Naive B cell (primary cell): ENCODE measurements at places on chromosomes 12 and 14. TPM values are rescaled to one million over a fixed set of nuclear protein-coding genes. Genes with fewer than 3 reads are reported as not detected.

Gene GYS2
- polyA plus RNA-seq = not detected

Gene INHBE
- not detected for polyA plus RNA-seq

Gene POTEG
- not detected for polyA plus RNA-seq

Gene SCNN1A
- polyA plus RNA-seq = not detected

Gene RNASE9
- polyA plus RNA-seq = not detected

Gene CCDC197
- polyA plus RNA-seq = not detected

Gene AHNAK2
- 0.73 TPM for polyA plus RNA-seq

DNA sequence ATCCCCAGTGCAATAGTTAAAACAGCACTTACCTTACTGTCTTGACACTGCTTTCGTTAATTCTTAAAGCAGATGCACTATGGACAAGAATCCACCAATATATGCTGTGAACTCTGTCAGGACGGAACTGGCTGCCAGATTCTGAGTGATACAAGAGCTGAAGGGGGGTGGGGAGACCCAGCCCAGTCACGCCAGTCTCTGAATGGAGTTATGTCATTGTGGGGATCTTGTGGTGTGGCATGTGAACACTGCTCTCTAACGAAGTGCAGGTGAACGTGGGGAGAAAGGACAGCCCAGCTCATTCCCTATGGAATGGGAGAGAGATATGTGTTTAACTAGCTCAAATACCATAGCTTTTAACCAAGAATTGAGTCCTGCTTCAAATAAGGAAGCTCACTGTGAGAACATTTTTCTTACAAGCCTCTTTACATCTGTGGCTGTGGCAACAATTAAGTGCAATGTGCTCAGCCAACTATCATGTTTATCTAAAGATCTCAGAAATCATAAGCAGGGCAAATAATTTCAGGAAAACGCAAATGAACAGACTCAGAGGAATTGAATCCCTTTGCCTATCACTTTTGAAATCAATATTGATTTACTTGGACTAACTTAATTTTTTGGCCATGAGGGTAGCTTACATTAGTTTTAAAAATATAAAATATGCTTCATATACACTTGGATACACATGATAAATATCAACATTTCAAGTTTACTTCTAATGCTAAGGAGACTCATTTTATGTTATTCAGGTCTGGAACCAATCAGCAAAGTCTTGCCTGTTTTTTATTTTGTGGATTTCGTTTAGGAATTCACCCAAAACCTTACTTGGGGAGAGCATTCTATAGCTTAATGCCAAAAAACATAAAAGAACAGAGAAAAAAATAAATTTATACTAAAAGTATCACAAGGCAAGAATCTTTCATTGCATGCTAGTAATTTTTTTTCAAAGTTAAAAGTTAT, at the start of gene LUM:
LUM (minus strand) TSS at position 129 of the 960 bp plus-strand sequence. CDS start 2,515 bp downstream, outside the sequence.
- no peaks in the 10 kb centered on the region for H3K36me3 ChIP-seq
- no peaks in the 10 kb centered on the region for H3K27me3 ChIP-seq
- H3K4me1 ChIP-seq = no peaks in the 10 kb centered on the region

- peaks cover 21% of the 10 kb centered on the region for H3K27me3 ChIP-seq
- H3K27ac ChIP-seq = no peak overlapping the region
- H3K4me3 ChIP-seq = no peak overlapping the region
- peaks cover 7% of the 10 kb centered on the region for H3K36me3 ChIP-seq
- DNase-seq = no peak
- H3K4me1 ChIP-seq = no peaks in the 10 kb centered on the region
Measured at GRCh38 chr12:108193917-108194316, 64.8 kb downstream of the WSCD2 start.

Gene MORN3
- polyA plus RNA-seq = 0.72 TPM

DNA sequence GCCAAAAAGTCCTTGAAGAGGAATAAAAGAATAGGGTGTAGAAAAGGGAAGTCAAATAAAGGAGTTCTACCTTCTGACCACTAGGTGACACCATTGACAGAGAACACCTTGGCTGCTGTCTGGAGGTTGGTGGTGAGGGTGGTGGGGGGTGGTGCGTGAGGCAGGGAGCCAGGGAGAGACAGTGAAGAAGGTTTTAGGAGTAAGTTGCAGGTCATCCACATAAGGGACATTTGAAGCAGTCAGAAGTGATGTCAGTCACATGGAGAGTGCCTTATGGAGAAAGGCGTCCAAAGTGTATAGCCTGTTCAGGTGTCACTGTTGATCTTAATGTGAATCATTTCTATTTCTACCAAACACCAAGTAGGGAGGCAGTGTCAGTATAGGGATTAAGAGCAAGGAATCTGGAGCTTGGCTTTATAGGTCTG, 279.3 kb upstream of the DDHD1 start:
- no peaks in the 10 kb centered on the region for H3K4me1 ChIP-seq
- H3K36me3 ChIP-seq = no peaks in the 10 kb centered on the region
- no peak overlapping the region for H3K4me3 ChIP-seq

Gene SLC5A8
- polyA plus RNA-seq = not detected

Gene DHH
- polyA plus RNA-seq = not detected

DNA sequence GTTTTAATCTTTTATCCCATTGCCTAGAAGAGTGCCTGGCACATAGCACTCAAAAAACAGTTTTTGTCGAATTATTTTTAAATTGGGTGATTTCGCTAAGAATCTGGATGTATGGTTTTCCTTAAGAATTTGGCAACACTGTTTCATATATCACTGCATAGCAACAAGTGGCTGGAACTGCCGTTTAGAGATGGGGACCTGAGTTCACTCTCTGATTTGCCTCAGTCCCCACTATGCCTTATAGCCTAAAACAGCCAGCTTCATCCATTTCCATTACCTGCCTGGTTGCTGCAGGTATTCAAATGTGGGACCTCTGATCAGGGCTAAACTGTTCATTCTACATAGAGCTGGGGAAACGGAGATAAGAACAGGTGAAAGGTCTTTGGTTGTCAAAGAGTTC, 1.8 kb downstream of the HEBP1 start:
- no peaks in the 10 kb centered on the region for H3K27me3 ChIP-seq
- H3K4me3 ChIP-seq = no peak overlapping the region
- no peaks in the 10 kb centered on the region for H3K36me3 ChIP-seq
- no peak overlapping the region for H3K27ac ChIP-seq

- H3K4me1 ChIP-seq = peaks cover 5% of the 10 kb centered on the region
- no peak for DNase-seq
- no peak overlapping the region for H3K4me3 ChIP-seq
- H3K36me3 ChIP-seq = peaks cover 9% of the 10 kb centered on the region
- no peak overlapping the region for H3K27ac ChIP-seq
- H3K27me3 ChIP-seq = no peaks in the 10 kb centered on the region
Measured at GRCh38 chr12:112165624-112166023, 40.3 kb downstream of the TRAFD1 start.

DNA sequence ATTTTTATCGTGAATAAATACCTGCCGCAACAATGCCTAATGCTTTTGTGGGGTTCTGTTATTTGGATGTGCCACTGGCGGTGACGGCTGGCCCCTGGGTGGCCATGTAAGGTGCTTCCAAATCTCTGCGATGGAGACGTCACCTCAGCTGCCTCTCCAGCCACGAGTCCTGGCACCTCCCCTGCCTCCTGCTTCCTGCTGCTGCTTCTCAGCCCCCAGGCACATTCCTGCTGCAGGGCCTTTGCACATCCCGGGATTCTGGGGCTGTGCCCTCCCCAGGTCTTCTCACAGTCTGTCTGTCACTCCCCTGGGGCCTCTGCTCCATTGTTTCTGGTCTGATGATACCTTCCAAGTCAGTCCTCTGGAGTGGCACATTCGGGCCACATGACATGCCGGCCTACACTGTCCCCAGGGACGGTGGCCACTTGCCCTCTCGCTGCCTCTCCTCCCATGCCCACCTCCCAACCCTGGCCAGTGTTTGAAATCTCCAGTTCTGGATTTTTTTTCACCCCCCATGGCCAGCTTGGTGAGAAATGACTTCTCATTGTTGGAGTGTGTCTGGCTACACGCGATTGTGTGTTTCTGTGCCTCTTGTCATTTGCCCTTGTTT, 151.8 kb downstream of the KIF26A start:
- H3K4me1 ChIP-seq = no peaks in the 10 kb centered on the region
- H3K36me3 ChIP-seq = no peaks in the 10 kb centered on the region

DNA sequence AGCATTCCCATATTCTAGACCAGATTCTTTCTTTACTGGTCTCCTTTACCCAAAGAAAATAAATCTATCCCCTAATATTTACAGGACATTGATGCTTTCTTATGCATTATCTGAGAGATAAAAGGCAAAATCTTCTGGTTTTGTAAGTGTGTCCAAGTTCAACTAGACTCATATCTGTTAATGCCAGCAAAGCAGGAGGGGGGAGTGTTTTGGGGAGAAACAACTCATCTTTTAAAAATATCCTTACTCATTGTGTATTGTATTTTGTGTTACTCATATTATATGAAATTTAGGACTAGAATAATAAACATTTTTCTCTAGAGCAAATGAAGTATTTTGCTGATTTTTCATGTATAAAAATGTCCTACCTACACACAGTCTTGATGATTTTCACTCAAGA, 54.8 kb downstream of the SAMD4A start:
- H3K36me3 ChIP-seq = no peaks in the 10 kb centered on the region
- no peaks in the 10 kb centered on the region for H3K27me3 ChIP-seq

DNA sequence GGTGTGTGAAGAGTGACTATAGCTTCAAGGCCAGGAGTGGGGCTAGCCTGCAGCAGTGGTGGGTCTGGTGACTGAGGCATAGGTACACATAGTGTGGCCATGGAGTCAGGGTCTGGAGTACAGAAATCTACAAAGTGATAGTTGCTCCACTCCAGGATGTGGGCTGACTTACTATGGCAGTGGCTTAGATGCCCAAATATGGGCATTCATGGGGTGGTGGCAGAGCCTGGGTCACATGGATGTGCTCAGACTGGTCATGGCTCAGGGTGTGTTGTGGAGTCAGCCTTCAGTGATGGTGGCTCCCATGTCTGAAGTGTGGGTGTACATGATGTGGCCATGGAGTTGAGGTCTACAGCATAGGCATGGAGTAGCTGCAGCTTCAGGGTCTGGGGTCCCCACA, 27.3 kb downstream of the CLEC6A start:
- no peak overlapping the region for H3K4me3 ChIP-seq
- H3K4me1 ChIP-seq = no peaks in the 10 kb centered on the region
- no peak overlapping the region for H3K27ac ChIP-seq
- H3K36me3 ChIP-seq = no peaks in the 10 kb centered on the region
- H3K27me3 ChIP-seq = peaks cover 36% of the 10 kb centered on the region

DNA sequence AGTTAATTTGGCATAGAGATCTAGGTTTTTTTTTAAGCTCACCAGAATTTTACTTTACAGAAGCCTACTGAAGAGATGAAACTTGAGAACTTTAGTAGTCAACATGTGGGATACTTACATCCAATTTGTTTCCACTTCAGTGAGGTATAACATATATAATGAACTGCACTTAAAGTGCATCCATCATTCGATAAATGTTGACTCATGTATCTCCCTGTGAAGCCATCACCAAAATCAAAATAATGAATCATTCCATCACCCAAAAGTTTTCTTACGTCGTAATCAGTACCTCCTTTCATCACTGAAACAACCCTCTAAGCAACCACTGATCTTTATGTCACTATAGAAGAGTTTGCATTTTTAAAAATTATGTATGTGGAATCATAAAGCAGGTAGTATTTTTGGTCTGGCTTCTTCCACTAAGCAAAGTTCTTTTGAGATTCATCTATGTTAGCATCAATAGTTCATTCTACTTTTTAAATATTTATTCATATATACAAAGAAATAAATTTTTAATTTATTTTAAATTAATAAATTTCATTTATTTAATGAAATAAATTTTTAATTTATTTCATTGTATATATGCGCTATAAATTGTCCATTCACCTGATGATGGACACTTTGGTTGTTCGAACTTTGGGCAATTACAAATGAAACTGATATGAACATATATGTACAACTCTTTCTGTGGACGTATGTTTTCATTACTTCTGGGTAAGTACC, 2.0 kb upstream of the CPNE8 start:
- no peak overlapping the region for H3K27ac ChIP-seq
- no peaks in the 10 kb centered on the region for H3K36me3 ChIP-seq
- no peak for DNase-seq
- peaks cover 11% of the 10 kb centered on the region for H3K27me3 ChIP-seq
- H3K4me1 ChIP-seq = peaks cover 25% of the 10 kb centered on the region

DNA sequence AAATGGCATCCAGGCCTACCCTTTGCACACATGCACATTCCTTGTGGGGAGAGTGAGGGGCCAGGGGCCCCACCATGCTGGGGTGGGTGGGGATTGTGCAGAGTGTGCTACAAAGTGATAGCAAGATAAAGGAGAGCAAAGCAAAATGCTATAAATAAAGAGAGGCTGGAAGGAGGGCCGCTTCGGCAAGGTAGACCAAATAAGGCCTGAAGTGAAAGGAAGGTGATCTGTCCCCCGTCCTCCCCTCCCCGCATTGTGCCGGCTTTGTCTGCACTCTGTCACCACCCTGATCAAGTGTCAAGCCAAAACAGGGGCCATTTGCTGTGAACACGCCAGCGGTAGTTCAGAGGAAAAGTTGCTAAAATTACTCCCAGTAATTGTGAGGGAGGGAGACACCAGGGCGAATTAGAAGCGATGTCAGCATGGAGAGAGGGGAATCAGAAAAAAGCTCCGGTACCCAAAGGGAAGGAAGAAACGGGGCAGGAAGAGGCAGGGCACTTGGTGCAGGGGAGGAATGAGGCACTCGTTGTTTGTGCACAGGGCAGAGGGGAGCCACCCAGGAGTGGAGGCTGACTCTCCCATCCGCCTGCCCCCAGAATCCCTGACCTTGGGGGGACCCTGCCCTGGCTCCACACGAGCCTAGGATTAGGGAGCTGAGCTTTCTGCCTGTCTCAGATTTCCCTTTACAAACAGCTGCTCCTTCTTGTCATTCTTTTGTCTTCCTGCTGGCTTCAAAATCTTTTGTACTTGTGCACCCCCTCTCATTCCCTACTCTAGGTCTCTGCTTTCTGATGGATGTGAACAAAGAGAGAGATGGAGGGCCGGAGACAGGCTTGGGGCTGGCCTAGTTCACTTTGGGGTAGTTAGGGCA, 2.9 kb upstream of the MYH7 start:
- no peak overlapping the region for H3K4me3 ChIP-seq
- no peaks in the 10 kb centered on the region for H3K36me3 ChIP-seq
- no peak for DNase-seq

Gene BEST3
- polyA plus RNA-seq = not detected

GRCh38 chr14:79555429-79555828, 655.9 kb downstream of the DIO2 start:
- no peak for DNase-seq
- no peaks in the 10 kb centered on the region for H3K4me1 ChIP-seq
- H3K4me3 ChIP-seq = no peak overlapping the region
- H3K27ac ChIP-seq = no peak overlapping the region
- H3K27me3 ChIP-seq = no peaks in the 10 kb centered on the region
- no peaks in the 10 kb centered on the region for H3K36me3 ChIP-seq

- no peaks in the 10 kb centered on the region for H3K27me3 ChIP-seq
- H3K4me1 ChIP-seq = no peaks in the 10 kb centered on the region
- H3K36me3 ChIP-seq = no peaks in the 10 kb centered on the region
- no peak overlapping the region for H3K27ac ChIP-seq
Measured at GRCh38 chr12:49515266-49515665, 23.6 kb upstream of the KCNH3 start.

Gene ARF3
- 26.5 TPM for polyA plus RNA-seq

DNA sequence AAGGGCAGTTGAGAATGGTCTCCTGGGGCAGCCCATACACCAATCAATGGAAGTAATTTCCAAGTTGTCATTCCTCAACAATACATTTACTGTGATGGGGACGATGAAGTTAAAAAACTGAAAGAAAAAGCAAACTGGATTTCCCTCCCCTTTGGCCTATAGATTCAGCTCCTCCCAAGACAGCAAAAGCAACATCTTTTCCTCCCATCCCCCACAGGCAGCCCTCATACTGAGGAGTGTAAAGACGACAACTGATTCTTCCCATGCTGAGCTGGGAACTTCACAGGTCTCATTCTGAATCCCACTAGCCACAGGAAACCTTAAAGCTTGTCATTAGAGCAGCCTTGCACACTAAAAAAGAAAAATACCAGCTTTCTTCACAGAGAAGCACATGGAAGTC, 48.5 kb downstream of the PITPNM2 start:
- no peaks in the 10 kb centered on the region for H3K27me3 ChIP-seq
- no peak for DNase-seq
- H3K36me3 ChIP-seq = no peaks in the 10 kb centered on the region
- no peak overlapping the region for H3K27ac ChIP-seq
- H3K4me1 ChIP-seq = peaks cover 43% of the 10 kb centered on the region
- H3K4me3 ChIP-seq = no peak overlapping the region
